Heart right ventricle (tissue), 16 donors: ENCODE measurements at places on chromosomes 5 and 9.

GRCh38 chr5:53063791-53064190 is 45.8 kb downstream of the MOCS2 start:
- H3K27me3 ChIP-seq, result no peaks in the 10 kb centered on the region
- no peak overlapping the region for H3K4me3 ChIP-seq
- no peak overlapping the region for H3K27ac ChIP-seq
- H3K36me3 ChIP-seq, result no peaks in the 10 kb centered on the region
- H3K4me1 ChIP-seq, result peaks cover 2% of the 10 kb centered on the region

DNA sequence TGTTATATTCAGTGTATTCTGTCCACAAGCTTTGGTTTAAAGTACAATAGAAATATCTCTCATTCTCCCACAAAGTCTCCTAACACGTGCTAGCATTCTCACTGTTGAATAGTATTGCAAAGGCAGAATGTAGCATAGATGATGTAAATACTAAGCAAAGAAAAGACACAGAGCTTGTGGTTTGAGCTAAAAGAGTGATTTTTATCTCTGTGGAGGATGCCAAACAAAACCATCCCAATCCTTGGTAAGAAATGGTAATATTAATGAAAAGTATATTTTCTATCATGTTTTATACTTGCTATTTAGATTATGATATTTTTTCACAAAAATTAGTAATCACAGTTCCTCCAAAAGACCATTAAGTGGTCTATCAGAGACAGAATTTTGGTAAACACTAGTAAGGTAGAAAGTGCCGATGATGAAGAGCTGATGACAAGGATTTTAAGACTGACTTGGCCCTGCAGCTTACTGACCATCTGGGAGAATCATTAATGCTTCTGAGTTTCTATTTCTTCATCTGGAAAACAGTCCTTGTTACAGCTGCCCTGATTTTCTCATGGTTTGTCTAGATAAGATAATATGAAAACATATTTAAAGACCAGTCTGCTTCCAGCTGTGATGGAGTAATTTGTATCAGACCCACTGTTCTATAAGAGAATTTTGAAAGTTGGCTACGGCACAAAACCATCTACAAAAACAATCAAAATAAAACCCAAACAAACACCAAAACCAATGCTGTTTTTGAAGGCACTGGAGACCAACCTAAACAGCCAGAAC is 510.2 kb downstream of the SPATA31D1 start:
- peaks cover 21% of the 10 kb centered on the region for H3K4me1 ChIP-seq
- no peak for DNase-seq
- no peak overlapping the region for H3K4me3 ChIP-seq
- H3K27me3 ChIP-seq, result no peaks in the 10 kb centered on the region
- no peak overlapping the region for H3K27ac ChIP-seq
- no peaks in the 10 kb centered on the region for H3K36me3 ChIP-seq

DNA sequence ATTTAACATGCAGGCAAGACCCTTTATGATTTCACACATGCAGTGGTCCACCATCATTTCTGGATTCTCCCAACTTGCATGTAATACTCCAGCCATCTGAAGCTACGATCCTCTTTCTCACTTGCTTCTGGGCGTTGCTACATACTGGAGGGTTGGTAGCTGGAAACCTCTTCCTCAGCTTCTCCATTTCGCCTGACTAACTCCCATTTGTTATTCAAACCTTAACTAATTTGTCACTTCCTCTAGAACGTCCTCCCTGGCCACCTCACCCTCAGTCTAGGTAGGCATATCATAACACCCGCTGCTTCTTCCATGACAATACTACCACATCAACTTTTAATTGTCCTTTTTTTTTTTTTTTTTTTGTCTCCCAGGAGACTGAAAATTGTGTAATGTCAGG is 72.6 kb upstream of the EQTN start:
- no peak for DNase-seq
- H3K27ac ChIP-seq, result no peak overlapping the region
- H3K4me3 ChIP-seq, result no peak overlapping the region
- peaks cover 21% of the 10 kb centered on the region for H3K4me1 ChIP-seq
- H3K27me3 ChIP-seq, result no peaks in the 10 kb centered on the region

DNA sequence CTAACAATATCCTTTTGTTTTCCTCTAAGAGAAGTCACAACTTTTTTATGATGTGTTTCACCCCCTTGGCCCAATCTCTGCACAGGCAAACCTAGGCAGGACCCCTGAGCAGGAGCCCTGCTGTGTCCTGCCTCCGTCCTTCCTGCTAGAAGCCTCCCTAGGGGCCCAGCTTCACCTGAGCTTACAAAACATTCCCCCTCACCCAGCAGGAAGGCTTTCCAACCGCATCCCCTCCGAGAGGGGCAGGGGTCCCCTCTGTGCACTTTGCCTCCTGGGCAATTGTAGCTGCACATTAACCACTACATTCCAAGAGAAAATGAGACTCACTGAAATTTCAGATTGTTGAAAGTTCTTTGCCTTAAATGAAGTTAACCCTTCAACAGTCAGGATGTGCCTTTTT is 176.2 kb downstream of the IRX2 start:
- no peak for DNase-seq
- H3K27ac ChIP-seq, result no peak overlapping the region
- no peak overlapping the region for H3K4me3 ChIP-seq
- no peaks in the 10 kb centered on the region for H3K36me3 ChIP-seq

GRCh38 chr5:135594416-135594960 is 15.7 kb upstream of the CXCL14 start:
- H3K4me3 ChIP-seq, result no peak overlapping the region
- H3K27ac ChIP-seq, result no peak overlapping the region
- H3K4me1 ChIP-seq, result no peaks in the 10 kb centered on the region
- DNase-seq, result no peak

GRCh38 chr9:3528451-3528850 is 2.6 kb upstream of the RFX3 start:
- H3K27me3 ChIP-seq, result no peaks in the 10 kb centered on the region
- no peak overlapping the region for H3K27ac ChIP-seq
- H3K4me3 ChIP-seq, result no peak overlapping the region
- no peak for DNase-seq
- H3K36me3 ChIP-seq, result no peaks in the 10 kb centered on the region

DNA sequence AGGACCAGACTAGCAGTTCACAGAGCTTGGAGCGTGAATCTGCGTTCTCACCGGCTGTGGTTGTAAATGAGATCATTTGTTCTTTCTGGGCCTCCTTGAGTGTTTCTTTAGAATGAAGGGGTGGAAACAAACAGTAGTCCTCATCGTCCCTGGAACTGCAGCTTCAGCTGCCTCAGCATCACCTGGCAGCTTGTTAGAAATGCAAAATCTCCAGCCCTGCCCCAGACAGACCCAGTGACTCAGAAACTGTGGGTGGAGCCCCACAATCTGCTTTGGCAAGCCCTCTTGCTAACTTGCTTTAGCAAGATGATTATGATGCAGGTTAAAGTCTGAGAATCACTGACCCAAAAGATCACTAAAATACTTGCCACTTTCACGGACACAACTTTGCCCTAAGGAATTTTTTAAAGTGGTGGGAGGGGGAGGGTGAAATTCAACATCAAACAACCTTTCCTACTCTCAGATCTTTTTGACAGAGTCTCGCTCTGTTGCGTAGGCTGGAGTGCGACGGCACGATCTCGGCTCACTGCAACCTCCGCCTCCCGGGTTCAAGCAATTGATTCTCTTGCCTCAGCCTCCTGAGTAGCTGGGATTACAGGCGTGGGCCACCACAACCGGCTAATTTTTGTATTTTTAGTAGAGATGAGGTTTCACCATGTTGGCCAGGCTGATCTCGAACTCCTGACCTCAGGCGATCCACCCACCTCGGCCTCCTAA is 86.0 kb downstream of the BRINP1 start:
- DNase-seq, result no peak
- no peak overlapping the region for H3K27ac ChIP-seq
- no peaks in the 10 kb centered on the region for H3K4me1 ChIP-seq
- H3K27me3 ChIP-seq, result no peaks in the 10 kb centered on the region
- no peaks in the 10 kb centered on the region for H3K36me3 ChIP-seq
- H3K4me3 ChIP-seq, result no peak overlapping the region

- H3K4me1 ChIP-seq, result peaks cover 15% of the 10 kb centered on the region
- DNase-seq, result peak; percentile 23
- no peak overlapping the region for H3K27ac ChIP-seq
- no peak overlapping the region for H3K4me3 ChIP-seq
- H3K36me3 ChIP-seq, result peaks cover 7% of the 10 kb centered on the region
Measured at GRCh38 chr9:68949271-68950000, 64.5 kb downstream of the PRKACG start.

GRCh38 chr9:19976226-19976625 is 187.4 kb upstream of the SLC24A2 start:
- no peak overlapping the region for H3K27ac ChIP-seq
- H3K4me3 ChIP-seq, result no peak overlapping the region
- H3K4me1 ChIP-seq, result no peaks in the 10 kb centered on the region
- H3K27me3 ChIP-seq, result no peaks in the 10 kb centered on the region
- no peak for DNase-seq

DNA sequence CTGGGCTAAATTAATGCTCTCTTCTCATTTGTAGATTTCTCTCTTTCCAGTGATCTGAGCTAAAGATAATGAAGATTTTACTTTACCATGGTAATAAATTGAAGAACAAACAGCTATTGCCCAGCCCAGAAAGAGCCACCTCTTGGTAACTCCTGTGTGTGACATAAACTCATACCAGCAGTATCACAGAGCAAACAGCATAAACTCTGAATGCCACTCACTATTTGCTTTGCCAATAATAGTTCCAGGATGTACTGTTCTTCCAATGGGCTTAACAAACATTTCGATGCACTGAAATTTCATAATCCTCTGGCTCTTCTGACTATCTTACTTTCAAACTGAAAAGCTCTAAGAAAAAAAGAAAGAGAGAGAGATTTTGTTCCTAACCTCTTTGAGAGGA is 69.8 kb upstream of the RASEF start:
- H3K4me3 ChIP-seq, result no peak overlapping the region
- H3K27ac ChIP-seq, result no peak overlapping the region
- H3K27me3 ChIP-seq, result no peaks in the 10 kb centered on the region

- no peaks in the 10 kb centered on the region for H3K36me3 ChIP-seq
- H3K27me3 ChIP-seq, result no peaks in the 10 kb centered on the region
- no peaks in the 10 kb centered on the region for H3K4me1 ChIP-seq
- DNase-seq, result no peak
Measured at GRCh38 chr5:3277590-3278196, 317.9 kb upstream of the IRX1 start.

DNA sequence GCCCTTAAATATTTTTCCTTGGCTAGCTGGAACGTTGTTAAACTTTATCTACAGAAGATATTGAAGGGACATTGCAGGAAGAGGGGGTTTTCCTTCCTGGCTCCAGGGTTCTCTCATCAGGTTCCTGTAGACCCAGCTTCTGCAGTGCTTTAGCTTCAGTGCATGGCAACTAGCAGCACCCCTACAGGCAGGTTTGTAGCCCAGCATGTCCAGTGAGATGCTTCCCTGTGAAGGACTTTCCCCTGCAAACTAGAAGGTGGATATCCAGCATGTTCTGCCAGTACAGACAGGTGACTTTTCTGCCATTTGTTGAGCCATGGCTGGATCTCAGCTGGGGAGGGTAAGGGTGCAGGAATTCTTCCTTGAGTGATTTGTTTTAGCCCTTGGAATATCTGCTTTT is 10.4 kb downstream of the CCL28 start:
- no peak for DNase-seq
- no peak overlapping the region for H3K27ac ChIP-seq
- H3K27me3 ChIP-seq, result peaks cover 28% of the 10 kb centered on the region
- peaks cover 8% of the 10 kb centered on the region for H3K4me1 ChIP-seq
- H3K4me3 ChIP-seq, result no peak overlapping the region
- no peaks in the 10 kb centered on the region for H3K36me3 ChIP-seq

DNA sequence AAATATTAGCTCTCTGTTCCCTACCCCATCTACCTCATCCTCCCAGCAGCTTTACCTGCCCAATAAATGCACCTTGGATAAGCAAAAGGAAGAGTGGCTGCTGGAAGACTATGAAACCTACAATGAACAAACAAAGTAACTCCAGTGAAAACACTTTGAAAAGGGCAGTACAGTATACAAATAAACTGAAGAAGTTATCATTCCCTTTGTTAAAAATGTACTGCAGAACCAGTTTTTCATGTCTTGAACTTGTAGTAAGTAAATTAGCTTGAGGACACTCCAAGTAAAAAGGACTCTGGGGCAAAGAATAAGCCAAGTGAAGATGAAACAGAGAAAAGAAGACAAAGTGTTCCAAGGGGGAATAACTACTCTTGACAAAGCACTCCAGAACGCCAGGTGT is 457.1 kb downstream of the DTWD2 start:
- no peaks in the 10 kb centered on the region for H3K27me3 ChIP-seq
- DNase-seq, result no peak
- H3K36me3 ChIP-seq, result no peaks in the 10 kb centered on the region
- H3K27ac ChIP-seq, result no peak overlapping the region
- H3K4me3 ChIP-seq, result no peak overlapping the region
- no peaks in the 10 kb centered on the region for H3K4me1 ChIP-seq

- H3K27me3 ChIP-seq, result no peaks in the 10 kb centered on the region
- no peak overlapping the region for H3K4me3 ChIP-seq
- no peak for DNase-seq
- H3K27ac ChIP-seq, result no peak overlapping the region
Measured at GRCh38 chr5:61354199-61354598, 22.1 kb downstream of the ZSWIM6 start.

- DNase-seq, result peak; percentile 21
- H3K4me3 ChIP-seq, result no peak overlapping the region
- no peaks in the 10 kb centered on the region for H3K4me1 ChIP-seq
Measured at GRCh38 chr5:31678180-31678579, 39.2 kb downstream of the PDZD2 start.

DNA sequence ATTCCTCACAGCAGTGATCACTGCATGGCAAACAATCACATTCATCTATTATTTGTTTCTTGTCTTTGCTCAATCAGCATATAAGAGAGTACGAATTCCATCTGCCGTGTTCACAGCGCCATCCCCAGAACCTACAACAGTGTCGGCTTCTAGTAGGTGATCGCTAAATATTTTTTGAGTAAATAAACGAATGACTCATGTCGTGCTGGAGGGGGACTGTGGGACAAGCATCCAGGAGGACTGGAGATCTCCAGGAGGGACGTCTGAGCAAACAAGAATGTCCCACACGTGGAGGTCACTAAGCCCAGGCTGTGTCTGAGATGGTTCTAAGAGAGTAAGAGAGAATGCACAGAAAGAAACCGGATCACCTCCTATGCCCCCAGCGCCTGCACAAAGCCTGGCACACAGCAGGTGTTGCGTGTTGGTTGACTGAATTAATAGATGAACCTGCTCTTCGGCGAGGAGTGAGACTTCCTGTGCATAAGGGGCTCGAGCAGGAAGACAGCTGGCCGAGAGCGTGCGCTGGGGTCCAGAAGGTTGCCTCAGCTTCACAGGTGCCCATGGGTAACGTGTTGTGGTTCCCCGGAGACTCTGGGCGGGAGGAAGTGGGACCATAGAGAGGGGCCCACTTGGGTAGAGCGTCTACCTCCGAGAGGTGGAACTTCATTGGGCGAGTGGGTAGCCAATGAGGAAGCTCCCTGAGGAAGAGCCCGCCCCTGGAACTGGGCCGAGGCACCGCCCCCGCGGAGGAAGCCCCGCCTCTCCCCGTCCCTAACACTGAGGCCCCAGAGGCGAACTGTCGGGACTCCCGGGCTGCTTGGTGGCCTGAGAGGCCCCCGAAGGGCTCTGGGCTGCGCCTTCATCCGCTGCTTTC is 193.0 kb downstream of the MELK start:
- peak; percentile 38 for DNase-seq
- peaks cover 6% of the 10 kb centered on the region for H3K4me1 ChIP-seq
- peaks cover 33% of the 10 kb centered on the region for H3K27me3 ChIP-seq
- H3K27ac ChIP-seq, result no peak overlapping the region
- no peaks in the 10 kb centered on the region for H3K36me3 ChIP-seq

- DNase-seq, result no peak
- no peak overlapping the region for H3K27ac ChIP-seq
- H3K4me3 ChIP-seq, result no peak overlapping the region
- H3K36me3 ChIP-seq, result no peaks in the 10 kb centered on the region
Measured at GRCh38 chr9:99015890-99016289, 72.2 kb downstream of the COL15A1 start.
